T-helper 1 cell treated with Interleukin-12 subunit alpha and Interleukin-12 subunit beta and Interleukin-4 antibody, amounts not matched to agents 30 ng/mL and 1 ng/mL, for 36 hours (primary cell): ENCODE measurements at places on chromosomes 7 and 10. TPM values are rescaled to one million over a fixed set of nuclear protein-coding genes. Genes with fewer than 3 reads are reported as not detected.

Gene FBXO24
- total RNA-seq, result 0.66 and 0.85 TPM in 2 replicates

Gene FKBP6
- total RNA-seq, result not detected in 2 replicates

Gene AKR1C4
- not detected in 2 replicates for total RNA-seq

Gene SLC25A28
- 53.6 and 53.9 TPM in 2 replicates for total RNA-seq

Gene DNAJC1
- total RNA-seq, result 22.6 and 24.2 TPM in 2 replicates
